Stimulated activated CD4-positive, alpha-beta T cell treated with anti-CD3 and anti-CD28 coated beads, Interleukin-12 subunit alpha, Interleukin-12 subunit beta, amount 100 ng/mL, for 48 hours (primary cell): ENCODE measurements at places on chromosomes 1 and 21.

DNA sequence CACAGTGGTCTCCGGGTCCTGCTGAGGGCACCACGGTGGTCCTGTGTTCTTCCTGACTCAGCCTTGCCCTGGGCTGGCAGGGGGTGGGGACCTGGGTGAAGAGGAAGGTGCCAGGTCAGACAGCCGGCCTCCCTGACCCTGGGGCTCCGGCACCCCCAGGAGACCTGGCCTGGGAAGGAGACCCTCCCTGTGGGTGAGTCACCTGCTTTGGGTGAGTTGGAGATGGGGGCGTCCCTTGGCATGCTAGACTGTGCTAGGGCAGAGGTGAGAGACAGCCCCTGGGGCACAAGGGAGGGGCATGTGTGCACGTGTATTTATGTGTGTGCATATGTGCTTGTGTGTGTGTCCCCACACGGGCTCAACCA lies 23.4 kb downstream of the SPSB1 start:
- DNase-seq, result no peak

DNA sequence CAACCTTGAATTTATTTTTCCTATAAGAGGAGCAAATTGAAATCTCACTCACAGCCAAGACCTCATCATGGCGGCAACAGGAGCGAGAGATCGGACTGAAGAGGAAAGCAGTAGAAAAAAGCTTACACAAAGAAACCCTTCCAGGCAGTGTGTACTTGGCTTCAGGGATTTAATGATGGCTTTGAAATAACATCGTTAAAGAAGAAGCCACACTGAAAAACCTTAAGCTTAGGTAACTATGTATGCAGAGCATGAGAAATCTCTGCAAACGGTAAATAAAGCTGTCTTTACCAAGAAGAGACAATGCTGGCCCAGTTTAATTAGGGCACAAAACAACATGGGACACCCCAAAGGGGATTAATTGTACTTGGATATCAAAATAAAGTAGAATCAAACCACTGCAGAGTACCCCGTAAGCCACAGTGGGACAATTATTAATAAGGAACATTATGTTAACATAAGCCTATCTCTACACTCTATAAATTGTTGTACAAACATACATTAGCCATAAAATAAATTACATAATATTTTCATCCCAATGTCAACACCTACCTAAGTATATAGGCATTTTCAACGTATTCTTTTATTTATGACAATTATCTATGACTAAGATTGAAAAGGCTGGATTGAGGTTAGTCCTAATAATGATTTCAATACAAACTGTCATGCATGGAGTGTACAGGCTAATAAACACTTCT lies 360.2 kb upstream of the CHRM3 start:
- no peak for DNase-seq

GRCh38 chr1:67675800-67676199 lies 9.2 kb upstream of the GADD45A start:
- no peak for DNase-seq

DNA sequence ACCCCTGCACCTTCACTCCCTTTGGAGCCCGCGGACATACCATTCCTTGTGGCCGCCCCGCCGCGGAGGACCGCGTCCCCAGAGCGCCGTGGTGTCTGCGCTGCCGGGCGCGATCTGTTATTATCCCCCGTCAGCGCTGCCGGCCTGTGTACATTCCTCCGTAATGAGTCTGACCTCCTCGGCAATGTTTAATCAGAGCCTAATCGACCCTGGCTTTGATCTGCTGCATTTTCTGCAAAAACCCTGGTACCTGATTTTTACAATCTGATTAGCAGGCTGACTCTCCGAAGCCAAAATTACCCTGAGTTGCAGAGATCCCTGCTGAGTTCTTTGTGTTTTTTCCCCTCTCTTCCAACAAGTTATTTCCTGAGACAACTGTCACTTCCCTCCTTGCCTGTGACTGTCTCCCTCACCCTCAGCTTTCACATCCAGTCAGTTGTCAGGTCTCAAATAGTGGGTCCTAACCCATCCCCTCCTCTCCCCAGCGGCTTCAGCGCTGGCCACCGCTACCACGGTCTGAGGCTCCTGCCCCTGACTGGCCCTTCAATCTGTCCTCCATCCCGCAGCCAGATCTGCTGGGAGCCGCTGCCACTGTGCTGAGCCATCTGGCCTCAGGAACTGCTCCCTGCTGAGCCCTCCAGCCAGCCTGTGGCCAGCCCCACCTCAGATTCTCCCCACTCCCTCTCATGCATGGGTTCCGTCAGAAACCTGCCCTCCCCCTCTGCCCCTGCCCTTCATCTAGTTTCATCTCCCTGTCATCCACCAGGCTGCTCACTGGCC lies 53.5 kb downstream of the GLIS1 start:
- no peak for DNase-seq

DNA sequence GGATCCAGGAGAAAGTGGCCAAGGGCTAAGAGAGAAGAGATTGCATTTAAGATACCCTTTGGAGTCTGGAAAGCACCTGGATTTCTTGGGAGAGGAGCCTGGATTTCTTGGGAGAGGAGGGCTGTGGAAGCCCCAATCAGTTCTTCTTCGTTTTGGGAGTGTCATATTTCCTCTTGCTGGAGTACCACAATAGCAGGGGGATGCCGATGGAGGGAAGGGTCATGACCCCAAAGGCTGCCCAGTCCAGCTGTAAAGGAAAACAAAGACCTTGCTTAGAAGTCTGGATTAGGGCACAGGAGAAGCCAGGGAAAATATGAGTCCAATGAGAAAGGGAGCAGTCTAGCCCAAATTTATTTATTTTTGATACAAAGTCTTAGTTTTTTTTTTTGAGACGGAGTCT lies 11.3 kb downstream of the SSR2 start:
- DNase-seq, result no peak

DNA sequence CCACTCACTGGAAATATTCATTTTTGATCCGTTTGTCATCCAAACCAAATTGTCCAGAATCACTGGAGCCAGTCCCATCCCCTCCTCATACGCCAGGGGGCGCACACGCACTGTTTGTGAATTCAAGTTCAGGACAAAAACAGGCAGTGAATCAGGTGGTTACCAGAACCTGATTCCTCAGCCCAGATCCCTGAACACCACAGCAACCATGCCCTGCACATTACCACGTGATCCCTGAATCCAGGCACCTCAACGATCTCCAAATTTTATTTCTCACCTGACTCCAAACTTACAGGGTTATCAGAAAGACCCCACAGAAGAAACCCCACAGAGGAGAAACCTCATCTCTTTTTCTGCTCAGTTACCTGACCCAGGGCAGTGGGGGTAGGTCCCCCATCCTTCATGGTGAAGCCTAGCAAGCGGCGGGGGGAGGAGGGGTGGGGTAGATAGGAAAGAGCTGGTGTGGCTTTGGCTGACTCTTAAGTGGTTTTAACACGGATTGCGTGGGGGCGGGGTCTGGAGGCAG lies 1.4 kb upstream of the PTPRF start:
- DNase-seq, result peak; percentile 77

GRCh38 chr1:244352156-244352830 lies 99.4 kb downstream of the ADSS2 start:
- DNase-seq, result no peak

GRCh38 chr1:99407018-99407417 lies 142.7 kb downstream of the PLPPR4 start:
- no peak for DNase-seq

- no peak for DNase-seq
Observed at GRCh38 chr1:215606564-215607168, 39.6 kb downstream of the KCTD3 start.

DNA sequence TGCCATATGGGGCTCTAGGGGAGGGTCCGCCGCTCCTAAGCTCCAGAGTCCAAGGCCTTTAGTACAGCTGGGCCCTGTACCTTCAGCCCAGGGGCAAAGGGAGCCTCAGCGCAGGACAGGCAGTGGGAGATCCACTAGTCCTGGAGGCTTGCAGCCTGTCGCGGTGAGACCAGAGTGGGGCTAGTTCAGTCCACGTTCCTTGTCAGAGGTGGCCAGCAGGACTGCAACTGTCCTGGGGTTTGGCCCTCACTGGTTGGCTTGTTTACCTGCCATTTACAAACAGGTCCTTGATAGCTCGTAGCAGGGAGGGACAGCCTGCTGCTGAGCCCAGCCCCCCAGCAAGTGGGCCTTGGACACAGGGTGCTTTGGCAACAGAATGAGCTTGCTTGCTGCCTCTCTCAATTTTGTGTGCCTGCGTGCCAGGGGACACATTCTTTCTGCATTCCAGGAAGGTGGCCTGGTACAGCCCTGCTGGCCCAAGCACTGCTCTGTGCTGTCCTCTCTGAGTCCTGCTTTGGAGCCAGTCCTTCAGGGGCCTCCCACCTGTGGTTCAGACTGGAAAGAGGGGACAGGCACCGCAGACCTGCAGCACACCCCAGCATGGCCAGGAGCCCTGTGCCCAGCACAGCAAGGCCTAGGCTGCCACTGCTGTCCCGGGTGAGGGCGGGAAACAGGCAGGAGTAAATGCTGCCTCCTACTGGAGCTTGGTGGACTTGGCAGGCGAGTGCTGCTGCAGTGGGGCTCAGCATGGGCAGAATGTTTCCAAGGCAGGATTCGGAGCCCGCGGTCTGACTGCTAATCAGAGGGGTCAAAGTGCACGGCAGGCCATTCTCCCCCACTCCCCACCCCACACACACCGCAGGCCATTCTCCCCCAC lies 15.2 kb downstream of the H6PD start:
- peak; percentile 50 for DNase-seq

DNA sequence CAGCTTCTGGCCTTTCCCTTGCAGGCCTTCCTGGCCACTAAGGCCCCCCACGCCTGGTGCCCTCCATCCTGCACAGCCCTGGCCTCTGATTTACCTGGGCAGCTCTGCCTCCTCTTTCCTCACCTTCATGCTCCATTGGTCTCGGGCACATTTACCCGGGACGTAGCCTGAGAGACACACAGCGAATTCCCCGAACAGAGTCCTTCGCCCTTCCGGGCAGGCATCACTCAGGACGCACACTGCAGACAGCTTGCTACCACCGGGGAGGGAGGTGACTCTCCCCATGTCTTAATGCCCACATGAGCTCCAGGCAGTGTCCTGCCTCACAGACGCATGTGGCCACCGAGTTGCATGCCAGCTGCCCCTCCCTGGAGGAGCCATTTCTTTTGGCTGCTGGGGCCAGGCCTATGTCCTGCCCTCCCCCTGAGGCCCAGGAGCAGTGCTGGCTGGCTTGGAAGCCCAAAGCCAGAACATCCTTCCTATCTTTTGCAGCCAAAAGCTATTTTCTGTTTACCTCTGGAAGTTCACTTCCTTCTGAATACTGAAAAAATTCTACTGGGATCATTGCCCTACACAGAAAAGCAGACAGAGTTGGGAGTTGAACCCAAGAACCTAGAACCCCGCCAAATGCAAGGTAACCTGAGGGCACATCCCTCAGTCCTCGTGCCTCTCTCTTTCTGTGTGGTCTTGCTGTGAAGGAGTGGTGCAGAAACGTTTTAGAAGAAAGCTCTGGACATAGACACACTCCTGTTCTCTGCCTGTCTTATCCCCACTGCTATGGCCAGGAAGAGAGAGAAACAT lies 209.5 kb downstream of the TOMM20 start:
- no peak for DNase-seq

GRCh38 chr1:86416343-86416742 lies 7.6 kb upstream of the CLCA2 start:
- no peak for DNase-seq

DNA sequence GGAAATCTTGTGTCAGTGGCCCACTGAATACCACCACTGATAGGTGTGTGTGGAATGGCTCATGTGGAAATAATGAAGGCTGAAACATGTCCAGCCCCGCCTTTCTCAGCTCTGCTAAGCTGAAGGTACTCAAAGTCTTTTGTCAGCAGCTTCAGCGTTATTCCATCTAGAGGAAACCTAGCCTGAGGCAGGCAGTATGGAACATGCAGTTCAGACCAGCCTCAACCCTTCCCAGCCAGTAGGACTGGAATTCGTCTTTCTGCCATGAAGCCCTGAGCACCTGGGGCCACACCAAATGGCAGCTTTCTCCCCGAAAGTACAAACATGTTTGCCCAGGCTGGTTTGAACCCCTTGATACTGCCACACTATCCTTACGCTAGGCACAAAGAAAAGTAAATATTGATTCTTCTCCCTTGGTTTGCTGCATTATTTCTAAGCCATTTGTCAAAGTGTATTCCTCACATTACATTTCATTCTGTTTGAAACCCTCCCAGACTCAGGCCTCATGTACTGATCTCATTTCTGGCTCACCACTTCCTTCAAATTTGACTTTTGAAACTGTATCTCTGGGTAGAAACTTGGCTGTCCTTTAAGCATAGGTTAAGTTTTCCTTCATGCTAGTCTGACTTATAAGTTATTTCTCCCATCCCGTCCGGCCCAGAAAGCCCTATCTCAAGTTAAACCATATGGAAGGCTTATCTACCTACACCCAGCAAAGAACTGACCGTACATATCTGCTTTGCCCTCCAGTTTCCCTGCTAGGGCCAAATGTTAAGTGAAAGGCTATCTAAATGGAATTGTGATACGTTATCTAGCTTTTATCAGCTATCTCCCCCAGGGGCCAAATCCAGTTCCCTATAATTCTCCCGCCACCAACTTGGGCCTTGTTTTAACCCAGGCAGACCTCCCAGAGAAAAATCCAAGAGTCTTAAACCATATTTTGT lies 45.7 kb upstream of the HOOK1 start:
- no peak for DNase-seq

DNA sequence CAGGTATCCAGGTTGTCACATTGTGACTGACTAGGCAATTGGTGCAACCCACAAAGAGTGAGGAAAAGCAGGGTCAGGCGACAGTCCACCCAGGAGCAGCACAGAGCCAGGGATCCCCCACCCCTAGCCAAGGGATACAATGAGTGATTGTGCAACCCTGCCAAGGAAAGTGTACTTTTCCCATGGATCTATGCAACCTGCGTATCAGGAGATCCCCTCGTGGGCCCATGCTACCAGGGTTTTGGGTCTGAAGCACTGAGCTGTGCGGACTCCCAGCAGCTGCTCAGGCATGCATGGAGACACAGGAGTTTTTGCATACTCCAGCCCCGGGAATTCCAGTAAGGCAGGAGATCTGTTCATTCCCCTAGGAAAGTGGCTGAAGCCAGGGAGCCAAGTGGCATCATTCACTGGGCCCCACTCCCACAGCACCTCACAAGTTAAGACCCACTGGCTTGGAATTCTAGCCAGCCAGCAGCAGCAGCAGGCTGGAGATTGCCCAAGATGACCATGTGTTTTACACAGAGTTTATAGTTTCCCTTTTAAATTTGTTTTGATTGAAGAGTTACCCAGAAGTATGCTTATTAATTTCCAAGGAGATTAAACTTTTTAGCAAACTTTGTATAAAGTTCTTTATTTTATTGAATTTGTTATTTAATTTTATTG lies 136.0 kb downstream of the LTN1 start:
- no peak for DNase-seq

DNA sequence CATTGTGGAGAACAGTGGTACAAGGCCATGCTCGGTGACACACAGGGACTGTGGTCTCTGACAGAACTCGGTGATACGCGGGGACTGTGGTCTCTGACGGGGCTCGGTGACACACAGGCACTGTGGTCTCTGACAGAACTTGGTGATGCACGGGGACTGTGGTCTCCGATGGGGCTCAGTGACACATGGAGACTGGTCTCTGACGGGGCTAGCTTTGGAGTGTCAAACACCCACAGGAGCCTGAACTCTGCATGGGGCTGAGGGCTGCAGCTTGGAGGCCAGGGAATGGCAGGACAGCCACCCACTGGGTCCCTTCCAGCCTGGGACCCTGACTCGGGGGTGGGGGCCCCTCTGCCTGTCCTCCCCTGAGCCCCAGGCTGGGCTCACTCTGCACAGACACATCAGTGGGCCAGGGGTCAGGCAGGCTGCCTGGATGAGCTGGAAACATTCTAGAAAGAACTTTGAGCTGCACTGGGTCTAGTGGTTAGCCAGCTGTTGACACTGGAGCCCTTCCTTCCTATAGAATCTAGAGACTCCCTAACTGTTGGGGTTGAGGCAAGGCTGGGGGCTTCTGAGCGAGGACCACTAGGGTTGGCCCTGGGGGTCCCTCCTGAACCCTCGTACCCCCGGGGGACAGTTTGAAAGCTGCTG lies 49.8 kb downstream of the DISP3 start:
- no peak for DNase-seq

GRCh38 chr1:162631546-162632191 lies 595 bp upstream of the DDR2 start:
- no peak for DNase-seq
